ENCODE measurements at places on chromosomes 5 and 9.

GRCh38 chr5:95184924-95185323 lies 100.0 kb downstream of the MCTP1 start:
- DNase-seq = no peak

- DNase-seq = peak; percentile 96
Observed at GRCh38 chr5:177100714-177101121, 14.0 kb downstream of the FGFR4 start.

DNA sequence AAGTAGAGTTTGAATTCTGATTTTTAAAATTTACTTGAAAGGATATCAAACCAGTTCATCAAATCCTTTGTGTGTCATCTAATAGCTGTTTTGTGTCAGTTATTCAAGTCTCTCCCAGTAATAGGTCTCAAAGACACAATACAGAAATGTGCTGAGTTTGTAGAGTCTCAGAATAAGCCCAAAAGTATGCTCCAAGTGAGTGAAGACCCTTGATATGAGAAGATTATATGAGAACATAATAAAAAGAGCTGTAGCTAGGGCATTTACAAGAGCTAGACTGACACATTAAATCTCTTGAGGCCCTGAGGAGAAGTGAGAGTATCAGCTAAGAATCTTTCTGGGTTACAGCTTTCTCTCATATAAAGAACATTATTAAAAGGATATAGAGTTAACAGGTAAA lies 721.0 kb upstream of the ARRDC3 start:
- DNase-seq = no peak

DNA sequence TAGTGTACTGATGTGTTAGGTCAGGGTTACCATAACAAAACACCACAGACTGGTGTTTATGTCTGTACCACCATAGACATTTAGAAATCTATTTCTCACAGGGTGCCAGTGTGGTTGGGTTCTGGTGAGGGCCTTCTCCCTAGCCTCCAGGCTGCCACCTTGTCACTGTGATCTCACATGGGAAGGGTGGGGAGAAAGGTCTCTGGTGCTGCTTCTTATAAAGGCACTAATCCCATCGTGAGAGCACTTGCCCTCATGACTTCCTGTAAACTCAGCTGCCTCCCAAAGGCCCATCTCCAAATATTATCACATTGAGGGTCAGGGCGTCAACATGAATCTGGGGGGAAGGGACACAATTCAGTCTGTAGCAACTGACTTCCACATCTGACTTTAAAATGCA lies 49.8 kb downstream of the PIK3R1 start:
- no peak for DNase-seq

DNA sequence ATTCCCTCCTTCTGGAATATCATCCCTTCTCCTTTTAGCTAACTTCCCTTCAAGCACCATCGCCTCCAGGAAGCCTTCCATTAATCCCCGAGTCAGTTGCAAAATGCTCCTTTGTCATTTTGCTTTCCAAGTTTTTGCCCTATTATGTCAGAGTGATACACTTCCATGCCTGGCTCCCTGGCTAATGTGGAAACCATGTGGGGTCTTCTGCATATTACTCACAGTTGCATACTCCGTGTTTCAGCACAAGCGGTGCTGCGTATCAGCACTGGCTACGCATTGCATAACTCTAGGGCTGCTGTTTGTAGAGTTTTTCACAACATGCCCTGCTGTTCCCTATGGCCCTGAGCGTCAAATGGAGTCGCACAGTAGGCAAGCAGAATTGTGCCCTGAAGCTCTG lies 1.9 kb downstream of the TEX53 start:
- DNase-seq = no peak

DNA sequence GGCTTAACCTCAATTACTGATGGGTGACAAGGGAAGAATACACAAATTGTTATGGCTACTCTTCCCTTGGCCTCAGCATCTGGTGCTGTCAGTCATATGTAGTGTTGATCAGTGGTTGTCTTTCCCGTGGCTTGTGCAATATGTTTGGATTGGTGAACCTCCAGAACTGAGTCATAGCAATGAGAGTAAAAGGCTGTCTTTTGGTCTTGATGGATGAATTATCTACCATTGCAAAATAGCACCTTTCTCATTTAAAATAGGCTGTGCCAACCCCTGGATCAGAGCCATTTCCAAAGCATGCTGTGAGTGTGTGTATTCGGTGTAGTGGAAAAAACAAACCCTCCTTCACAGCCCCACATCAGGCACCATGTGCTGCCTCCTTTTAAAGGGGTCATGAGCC lies 14.6 kb upstream of the F2R start:
- DNase-seq = peak; percentile 99

- peak; percentile 63 for DNase-seq
Observed at GRCh38 chr5:65156933-65157332, 324.8 kb downstream of the ADAMTS6 start.

DNA sequence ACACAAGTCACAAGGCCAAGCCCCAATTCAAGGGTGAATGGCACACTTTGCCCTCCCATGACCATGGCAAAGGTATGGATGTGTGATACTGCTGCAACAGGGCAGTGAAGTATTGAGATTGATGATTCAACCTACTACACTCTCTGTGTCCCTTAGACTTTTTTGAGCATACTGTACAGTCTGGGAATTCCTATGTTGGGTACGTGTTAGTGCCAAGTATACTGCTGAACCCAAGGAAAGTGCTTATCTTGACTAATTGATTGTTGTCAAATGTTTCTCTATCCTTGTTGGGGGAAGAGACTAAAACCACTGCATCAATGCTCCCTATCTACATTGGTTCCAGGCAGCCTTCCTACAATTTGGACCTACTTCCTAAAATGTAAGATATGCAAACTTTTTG lies 93.7 kb downstream of the NDFIP1 start:
- no peak for DNase-seq

DNA sequence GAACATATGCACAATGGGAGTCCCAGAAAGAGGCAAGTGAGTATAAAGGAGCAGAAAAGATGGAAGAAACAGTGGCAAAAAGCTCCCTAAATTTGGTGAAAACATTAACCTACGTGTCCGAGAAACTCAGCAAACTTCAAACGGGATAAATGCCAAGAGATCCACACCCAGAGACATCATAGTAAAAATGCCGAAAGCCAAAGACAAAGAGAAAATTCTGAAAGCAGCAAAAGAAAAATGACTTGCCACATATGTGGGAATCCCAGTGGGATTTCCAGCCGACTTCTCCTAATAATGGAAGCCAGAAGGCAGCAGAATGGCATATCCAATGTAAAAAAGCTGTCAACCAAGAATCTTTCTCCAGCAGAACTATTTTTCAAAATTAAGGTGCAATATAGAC lies 101.2 kb downstream of the ADAMTS2 start:
- no peak for DNase-seq

GRCh38 chr5:98468188-98468869 lies 305.1 kb upstream of the RGMB start:
- peak; percentile 74 for DNase-seq

DNA sequence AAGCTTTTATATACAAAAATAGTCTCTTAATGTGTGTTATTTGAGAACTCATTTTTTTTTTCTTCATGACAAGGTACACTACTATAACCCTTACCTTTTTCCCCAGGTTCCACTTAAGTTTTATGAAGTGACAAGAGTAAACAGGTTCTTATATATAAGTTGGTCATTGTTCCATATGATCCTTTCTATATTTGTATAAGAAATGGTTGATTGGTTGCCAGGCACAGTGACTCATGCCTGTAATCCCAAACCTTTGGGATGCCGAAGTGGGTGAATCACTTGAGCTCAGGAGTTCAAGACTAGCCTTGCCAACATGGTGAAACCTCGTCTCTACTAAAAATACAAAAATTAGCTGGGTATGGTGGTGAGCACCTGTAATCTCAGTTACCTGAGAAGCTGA lies 108.3 kb downstream of the PCSK1 start:
- no peak for DNase-seq

DNA sequence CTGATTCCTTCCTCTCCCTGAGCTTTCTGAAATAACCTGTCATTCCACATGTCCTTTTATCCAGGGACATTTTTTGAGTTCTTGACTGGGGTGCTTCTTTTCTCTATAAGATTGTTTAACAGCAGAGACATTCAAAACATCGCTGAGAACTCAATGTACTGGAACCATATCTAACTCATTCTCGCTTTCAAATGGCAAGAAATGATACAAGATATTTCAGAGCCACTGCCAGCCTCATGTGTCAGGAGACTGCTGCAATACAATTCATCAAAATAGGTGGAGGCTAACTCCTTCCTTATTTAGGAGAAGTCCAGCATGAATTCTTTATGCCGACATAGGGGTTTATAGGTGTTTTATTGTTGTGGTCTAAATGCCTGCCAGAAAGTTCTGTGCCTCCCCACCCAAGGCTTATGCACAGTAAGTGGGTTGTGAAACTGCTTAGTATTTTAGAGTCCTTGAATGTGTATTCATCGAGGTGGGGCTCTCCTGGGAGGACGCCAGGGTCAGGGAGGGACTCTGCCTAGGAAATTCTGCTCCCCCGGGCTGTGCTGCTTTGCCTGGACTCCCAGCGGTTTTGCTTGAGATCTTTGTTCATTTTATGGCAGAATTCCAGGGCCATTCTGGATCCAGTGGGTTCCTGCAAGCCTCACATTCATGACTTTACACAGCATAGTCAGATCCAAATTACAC lies 53.9 kb downstream of the ZNF474 start:
- peak; percentile 65 for DNase-seq

DNA sequence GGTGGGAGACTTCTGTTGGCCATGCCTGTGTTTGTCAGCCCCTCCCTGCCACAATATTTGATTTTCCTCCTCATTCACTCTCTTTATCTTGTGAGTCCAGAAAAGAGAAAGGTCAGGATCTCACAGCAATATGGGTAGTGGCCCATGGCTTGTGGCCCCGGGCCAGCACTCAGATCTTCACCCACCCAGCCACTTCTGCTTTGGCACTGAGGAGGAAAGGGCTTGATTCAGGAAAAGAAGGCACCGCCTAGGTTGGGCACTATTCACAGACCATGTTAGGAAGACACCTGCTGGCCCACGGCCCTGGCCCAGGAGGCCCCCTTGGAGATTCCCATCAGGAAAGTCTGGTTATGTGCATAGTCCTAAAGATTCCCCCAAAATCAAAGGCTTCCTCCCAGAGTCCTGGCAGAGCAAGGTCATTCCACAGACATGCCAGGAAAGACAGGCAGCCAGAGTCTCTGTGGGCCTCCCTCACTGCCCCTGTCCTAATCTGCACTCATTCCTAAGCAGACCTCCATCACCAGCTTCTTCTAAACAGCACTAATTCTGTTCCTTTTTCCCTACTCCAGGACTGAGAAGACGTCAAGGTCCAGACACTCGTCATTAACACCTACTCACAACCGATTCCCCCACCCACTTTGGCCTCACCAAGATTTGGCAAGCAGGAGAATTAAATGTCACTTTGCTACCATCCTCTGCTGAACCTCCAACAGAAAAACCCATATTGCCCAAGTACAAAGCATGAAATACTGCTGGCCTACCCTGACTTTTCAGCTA lies 179.3 kb downstream of the DEPDC1B start:
- DNase-seq = no peak

DNA sequence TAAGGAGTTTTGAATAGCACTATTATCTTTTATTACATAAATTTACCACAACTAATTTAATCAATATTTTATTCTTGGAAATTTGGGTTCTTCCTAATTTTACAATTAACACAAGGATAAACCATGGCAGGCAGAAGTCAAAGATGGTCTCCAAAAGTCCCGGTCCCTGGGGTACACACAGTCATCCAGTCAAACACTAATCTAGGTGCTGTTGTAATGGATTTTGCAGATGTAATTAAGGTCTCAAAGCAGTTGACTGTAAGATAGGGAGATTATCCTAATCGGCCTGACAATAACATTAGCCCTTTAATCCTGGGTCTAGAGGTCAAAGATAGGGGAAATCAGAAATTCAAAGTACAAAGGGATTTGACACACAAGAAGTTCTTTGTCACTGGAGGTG lies 57.5 kb upstream of the HTR1A start:
- no peak for DNase-seq

DNA sequence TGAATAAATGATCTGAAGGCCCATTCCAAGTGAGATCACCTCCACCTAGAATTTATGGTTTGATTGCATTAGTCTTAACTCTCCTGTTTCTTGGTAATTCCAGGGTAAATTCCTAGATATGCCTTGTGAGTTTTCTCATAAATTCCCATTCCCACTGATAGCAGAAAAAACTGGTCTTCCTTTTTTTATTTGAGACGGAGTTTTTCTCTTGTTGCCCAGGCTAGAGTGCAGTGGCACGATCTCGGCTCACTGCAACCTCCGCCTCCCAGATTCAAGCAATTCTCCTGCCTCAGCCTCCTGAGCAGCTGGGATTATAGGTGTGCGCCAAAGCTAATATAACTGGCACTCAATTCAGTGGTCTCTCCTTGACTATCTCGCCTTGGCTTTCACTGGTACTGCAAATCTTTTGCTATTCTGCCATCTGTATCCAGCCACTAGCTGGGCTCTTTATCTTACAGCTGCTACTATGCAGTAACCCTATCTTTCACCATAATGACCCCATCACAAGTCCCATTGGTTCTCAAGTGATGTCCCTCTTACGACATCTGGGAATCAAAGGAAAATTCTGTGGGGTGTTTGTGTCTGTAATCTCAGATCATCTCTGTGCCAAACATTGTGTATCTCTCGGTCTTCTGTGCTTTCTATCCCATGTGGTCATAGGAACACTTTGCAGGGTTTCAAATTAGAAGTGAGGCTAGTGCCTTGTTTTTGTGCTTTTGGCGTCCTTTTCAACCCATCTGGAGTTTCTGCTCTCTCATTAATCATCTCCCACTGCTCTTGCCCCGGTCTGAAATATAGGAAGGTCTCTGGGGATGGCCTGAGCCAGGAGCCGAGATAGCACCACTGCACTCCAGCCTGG lies 14.4 kb downstream of the HNRNPK start:
- no peak for DNase-seq

- no peak for DNase-seq
Observed at GRCh38 chr5:136375920-136376319, 10.6 kb upstream of the TRPC7 start.

- no peak for DNase-seq
Observed at GRCh38 chr9:15729507-15729906, 176.7 kb downstream of the CCDC171 start.

DNA sequence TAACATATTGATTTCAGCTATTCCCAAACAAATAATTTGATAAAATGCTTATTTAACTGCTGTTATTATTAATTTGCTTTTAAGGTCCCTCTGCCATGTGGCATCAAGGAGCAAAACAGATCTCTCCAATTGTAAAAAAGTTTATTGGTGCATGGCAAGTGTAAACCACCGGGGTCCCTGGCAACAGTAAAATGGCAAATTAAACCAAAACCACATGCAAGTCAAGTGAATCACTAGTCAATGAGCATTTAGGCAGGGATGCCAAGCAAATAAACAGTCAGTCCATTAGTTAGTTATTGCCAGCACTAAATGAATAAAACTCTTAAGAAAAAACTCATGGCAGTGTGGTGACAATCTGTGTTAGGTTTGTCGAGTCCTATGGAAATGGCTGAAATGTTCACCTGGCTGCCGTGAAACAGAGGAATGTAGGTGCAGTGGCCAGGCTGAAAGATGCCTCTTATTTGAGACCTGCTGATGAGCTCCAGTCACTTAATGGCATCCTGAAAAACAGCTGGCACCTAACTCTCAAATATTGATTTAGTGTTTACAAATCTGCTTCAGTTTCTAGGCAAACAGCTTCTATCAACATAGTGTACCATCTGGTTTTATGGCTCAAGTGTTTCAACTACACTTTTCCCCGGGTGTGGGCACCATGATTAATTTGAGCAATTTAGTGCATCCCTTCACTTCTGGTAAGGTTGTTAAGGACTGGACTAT lies 296.5 kb upstream of the ITGA1 start:
- DNase-seq = no peak
